ENCODE measurements at places on chromosomes 2 and 18. TPM values are rescaled to one million over a fixed set of nuclear protein-coding genes. Genes with fewer than 3 reads are reported as not detected.

DNA sequence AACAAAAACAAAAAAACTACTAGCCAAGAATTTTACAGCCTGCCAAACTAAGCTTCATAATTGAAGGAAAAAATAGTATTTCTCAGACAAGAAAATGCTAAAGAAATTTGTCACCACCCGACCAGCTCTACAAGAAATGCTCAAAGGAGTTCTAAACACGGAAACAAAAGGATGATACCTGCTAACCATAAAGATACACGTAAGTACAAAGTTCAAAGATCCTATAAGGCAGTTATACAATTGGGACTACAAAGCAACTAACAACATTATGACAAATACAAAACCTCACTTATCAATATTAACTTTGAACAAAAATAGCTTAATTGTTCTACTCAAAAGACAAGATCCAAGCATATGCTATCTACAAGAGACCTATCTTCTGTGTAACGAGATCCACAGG is 64.6 kb downstream of the TRAPPC8 start:
- no peak for DNase-seq

Gene GPR39
- total RNA-seq = 3.2 TPM

Gene MERTK
- total RNA-seq = under 0.01 TPM

Gene ADAM23
- total RNA-seq = 9.5 TPM

GRCh38 chr2:230106771-230107170 is 38.0 kb upstream of the SLC16A14 start:
- DNase-seq = no peak

- peak; percentile 37 for DNase-seq
These were observed 96.3 kb downstream of the EVA1A start for GRCh38 chr2:75464348-75464946.

GRCh38 chr2:218357236-218358177 is 850 bp downstream of the CATIP start:
- DNase-seq = no peak

- peak; percentile 72 for DNase-seq
These were observed 742 bp downstream of the PXDN start for GRCh38 chr2:1743396-1744150.

Gene C2orf78
- total RNA-seq = not detected

Gene CAPN14
- total RNA-seq = under 0.01 TPM

DNA sequence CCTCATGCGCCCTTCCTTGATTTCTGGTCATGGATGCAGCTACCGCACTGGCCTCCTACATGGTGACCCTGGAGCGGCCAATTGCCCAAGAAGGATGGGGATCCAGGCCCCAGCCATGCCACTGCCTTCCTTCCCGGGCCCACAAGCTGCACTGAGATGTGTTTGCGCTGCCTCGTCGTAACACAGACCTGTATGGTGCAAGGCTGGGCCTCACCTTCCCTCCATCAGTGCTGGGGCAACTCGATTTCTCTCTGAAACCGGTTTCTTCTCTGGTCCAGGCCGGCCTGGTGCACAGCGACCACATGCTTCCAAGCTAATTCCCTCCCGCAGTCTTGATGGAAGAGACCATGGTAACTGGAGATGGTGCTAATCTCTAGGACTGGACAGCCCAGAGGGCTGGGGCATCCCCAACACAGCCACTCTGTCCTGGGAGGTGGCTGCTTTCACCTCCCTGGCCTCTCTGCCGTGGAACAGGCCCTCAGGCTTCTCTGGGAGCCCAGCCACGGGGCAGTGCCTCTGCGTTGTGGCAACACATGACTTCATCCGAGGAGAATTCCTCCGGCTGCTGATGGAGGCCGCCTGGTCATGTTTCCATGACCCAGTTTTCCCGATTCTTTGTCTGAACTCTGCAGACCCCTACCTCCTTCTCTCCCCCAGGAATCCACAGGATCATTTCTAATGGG is 184.2 kb downstream of the GLI2 start:
- peak; percentile 82 for DNase-seq

DNA sequence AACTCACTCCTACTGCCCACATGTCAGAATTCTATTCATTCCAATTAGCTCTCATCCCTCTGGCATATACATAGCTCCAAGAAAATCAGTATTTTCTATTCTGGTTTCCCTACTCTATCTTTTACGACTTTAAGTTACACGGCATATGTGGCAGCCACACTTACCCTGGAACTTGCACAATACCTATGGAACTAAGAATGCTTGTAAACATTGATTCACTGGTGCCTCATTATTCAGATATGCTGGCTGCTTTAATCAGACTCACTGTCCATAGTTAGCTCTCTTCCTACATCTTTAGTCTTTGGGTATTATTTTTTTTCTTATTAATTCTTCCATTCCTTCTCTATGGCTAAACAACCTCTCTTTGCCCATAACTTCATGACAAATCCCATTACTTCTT is 1519.9 kb upstream of the ACVR2A start:
- peak; percentile 63 for DNase-seq

Gene UGT1A4
- total RNA-seq = not detected

DNA sequence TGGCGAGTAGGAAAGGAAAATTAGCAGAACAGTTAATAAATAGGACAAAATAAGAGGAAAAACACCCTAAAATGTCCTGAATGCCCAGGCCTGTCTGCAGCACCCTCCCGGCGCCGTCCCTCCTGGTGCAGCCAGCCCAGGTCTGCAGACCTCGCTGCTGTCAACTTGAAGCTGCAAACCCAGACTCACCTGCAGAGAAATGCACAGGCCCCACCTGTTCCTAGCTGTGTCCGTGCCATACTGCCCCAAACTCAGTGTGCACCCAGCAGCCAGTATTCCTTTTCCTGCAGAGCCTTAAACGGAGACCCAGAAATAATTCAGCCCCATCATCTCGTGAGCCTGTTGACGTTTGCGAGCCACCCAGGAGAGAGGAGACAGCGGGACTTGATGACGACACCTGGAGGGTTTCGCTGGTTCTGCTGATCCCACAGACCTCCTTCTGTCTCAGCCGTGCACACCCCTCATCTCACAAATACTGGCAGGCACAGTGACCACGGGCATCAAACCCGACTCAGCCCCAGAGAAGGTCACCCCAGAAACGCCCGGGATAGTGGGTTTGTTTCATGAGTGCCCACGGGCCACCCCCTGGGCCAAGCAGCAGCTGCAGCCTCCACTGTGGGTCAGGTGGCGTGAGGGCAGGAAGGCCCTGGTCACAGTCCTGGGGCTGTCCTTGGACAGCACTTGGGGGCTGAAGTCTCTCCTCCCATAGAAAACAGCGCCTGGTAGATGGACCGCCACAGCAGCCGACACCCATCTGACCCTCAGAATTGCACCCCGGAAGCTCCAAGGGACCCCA is 239.5 kb upstream of the SALL3 start:
- DNase-seq = no peak

- DNase-seq = no peak
These were observed 1.7 kb downstream of the CXCR4 start for GRCh38 chr2:136116151-136116812.

DNA sequence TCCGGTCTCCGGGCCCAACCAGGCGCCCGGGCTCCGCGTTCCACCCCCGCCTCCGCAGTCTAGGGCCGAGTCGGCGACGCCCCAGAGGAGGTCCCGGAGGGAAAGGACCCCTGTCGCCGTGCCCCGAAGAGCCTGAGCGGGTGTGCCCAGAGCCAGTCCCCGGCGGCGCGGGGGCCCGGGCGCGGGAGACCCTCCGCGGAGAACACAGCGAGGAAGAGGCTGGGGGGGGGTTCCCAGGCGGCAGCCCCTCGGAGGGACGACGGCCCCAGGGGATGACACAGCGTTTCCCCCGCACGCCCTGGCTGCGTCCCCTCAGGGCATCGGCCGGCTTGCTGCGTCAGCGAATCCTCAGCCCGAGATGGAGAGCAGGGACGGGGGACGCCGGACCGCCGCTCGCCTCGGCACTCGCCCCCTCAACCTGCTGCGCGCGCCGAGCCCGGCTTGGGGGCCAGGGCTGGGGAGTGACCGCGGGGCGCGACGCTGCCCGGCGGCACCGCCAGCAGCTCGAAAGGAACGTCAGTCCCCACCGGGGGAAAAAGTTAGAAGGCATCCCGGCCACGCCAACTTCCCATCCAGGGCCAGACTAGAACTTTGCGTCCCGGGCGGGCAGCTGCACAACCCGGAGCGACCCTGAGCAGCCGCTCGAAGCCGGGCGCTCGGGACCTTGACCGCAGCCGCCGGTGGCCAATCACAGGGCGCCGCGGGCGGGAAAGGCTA is 711 bp downstream of the SFXN5 start:
- DNase-seq = no peak

DNA sequence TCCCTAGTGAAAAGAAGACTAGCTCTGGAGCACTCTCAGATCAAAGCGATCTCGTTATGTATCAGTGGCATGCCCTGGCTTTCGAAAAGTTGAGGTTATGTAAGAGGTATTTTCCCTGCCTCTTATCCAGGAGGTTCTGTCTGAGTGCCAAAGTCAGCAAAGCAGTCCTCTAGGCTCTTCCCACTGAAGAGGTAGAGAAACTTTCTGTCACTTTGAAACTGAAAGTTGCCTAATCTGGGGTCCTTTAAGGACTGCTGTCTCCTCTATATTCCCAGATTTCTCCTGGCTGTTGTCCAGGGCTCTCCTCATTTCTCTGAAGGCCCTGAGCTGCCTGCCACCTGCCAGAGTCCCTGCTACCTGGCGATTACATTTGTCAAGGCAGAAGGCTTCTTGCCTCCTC is 96.3 kb downstream of the B3GNT2 start:
- DNase-seq = peak; percentile 51

DNA sequence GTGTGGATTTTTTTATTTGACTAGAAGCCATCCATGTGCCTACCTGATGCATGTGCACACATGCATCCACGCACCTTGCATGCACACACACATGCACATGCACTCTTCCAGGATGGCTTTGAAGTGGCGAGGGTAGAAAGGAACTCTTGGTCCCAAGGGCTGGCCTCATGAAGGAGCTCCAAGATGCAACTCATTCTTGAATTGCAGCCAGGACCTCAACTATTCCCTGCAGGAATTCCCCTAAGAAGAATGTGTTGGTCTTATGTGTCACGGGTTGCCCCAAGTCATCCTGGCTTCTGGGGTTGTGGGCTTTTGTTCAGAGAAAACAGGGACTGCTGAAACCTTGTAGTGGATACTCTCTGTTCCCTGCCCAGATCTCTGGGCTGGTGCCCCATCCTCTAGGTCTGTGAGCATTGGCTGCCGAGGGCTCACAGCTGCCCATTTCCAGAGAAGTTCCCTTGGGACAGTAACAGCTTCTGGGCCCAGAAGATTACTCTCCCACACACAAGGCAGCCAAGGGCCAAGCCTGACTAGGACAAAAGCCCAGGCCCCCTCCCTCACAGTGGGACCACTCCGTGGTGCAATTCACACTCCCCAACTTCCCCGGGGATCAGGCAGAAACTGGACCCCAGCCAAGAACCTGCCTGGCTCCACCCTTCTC is 137.6 kb downstream of the COPS8 start:
- DNase-seq = peak; percentile 93

GRCh38 chr18:9380621-9381395 is 46.2 kb downstream of the TWSG1 start:
- peak; percentile 98 for DNase-seq

Gene ESPNL
- total RNA-seq = 4.2 TPM

GRCh38 chr18:44899832-44900231 is 219.1 kb downstream of the SETBP1 start:
- no peak for DNase-seq

DNA sequence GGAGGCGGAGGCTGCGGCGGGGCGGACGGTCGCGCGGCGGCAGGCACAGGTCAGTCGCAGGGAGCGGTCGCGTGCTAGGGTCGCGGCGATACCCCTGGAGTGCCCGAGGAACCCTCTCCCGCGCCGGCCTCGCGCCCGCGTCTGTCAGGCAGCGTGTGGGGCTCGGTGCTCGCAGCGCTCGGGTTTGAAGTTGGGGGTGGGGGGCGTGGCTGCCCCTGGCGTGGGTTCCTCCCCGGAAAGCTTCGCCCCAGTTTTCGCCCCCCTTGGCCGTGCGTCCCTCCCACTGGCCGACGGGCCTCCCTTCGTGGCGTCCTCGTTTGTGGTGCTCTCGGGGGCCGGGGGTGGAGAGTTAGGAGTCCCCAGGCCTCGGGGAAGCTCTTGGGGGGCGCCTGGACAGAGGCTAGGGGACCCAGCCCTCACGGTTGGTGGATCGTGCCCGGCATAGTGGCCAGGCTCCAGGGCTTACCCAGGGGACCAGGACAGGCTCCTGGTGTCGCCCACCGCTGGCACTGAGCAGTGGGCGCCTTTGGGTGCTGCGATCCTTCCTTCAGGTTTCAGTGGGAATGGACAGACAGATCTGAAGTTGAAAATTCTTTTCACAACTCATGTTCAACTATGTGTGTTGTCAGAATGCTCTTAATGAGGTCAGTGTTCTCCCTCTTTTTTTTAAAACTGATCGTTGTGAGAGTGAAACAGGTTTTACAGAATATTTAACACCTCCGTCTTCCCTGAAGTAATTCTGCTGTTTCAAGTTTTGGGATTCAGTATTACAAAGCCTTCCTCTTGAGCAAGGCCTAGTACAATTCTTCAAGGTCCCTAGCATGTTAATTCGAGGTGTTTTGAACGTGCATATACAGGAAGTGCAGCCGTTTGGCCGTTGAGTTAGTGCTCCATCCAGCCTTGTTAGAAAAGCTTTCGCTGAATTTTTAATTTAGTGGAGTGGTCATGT is 604 bp downstream of the RALBP1 start:
- peak; percentile 55 for DNase-seq

Gene SEPTIN10
- total RNA-seq = 73.1 TPM

- DNase-seq = peak; percentile 53
These were observed 14.9 kb downstream of the SLC39A6 start for GRCh38 chr18:36114251-36114650.

DNA sequence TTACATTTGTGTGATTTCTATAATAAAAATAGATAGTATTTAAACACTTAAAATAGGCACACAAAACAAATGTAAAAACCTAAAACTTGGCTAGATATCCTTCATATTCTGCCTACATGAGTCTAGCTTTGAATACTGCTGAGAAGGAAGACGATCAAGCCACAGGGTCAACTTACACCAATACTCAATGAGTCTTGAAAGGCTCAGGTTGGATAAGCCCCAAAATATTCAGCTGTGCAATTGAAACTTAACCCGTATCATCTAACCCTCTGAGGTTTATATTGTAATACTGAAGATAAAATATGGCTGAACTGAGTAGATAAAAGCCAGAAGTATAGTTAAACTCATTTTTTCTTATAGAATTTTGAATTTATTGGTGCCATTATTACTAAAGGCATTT is 313.0 kb upstream of the NRXN1 start:
- no peak for DNase-seq

DNA sequence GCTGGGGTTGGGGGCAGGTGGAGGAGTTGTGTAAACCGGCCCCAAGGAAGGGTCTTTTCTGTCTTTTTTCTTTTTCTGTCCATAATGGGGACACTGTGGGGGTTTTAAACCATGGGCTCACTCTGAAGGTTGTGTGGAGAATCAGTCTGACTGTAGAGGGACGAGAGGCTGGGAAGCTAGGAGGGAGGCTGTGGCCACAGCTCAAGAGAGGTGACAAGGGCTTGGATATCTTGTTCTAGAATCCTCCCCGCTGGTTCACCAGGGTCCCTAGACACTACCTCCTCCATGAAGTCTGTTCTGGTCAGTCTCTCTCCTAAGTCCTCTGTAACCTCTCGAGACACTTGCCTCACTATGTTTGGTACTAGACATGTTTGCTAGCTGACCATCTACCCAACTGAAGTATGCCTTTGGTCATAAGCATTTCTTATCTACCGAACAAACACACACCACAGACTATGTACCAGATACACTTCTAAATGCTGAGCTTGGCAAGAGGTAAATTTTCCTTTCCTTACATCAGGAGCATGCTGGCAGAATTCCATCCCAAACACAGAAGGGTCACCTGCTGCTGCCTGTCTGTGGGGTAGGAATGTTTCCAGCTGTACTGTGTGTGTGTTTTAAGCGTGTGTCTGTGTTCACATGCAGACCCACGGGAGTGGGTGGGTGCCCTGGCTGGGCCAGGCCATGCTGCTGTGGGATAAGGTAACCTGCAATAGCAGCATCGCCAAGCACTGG is 69.6 kb upstream of the MGAT4A start:
- no peak for DNase-seq
